Activated CD4-positive, CD25-positive, alpha-beta regulatory T cell treated with anti-CD3 and anti-CD28 coated beads, Interleukin-2, amount 50 U/mL, for 24 hours (primary cell): ENCODE measurements at places on chromosomes 13 and 19.

GRCh38 chr13:25715760-25716159 lies 336.1 kb downstream of the SHISA2 start:
- ATAC-seq = no peak

GRCh38 chr13:108566413-108567170 lies 62.8 kb upstream of the MYO16 start:
- ATAC-seq = no peak

GRCh38 chr13:34469196-34469986 lies 472.7 kb upstream of the NBEA start:
- no peak for ATAC-seq

- ATAC-seq = no peak
Measured at GRCh38 chr13:41722684-41723535, 238.0 kb downstream of the VWA8 start.

DNA sequence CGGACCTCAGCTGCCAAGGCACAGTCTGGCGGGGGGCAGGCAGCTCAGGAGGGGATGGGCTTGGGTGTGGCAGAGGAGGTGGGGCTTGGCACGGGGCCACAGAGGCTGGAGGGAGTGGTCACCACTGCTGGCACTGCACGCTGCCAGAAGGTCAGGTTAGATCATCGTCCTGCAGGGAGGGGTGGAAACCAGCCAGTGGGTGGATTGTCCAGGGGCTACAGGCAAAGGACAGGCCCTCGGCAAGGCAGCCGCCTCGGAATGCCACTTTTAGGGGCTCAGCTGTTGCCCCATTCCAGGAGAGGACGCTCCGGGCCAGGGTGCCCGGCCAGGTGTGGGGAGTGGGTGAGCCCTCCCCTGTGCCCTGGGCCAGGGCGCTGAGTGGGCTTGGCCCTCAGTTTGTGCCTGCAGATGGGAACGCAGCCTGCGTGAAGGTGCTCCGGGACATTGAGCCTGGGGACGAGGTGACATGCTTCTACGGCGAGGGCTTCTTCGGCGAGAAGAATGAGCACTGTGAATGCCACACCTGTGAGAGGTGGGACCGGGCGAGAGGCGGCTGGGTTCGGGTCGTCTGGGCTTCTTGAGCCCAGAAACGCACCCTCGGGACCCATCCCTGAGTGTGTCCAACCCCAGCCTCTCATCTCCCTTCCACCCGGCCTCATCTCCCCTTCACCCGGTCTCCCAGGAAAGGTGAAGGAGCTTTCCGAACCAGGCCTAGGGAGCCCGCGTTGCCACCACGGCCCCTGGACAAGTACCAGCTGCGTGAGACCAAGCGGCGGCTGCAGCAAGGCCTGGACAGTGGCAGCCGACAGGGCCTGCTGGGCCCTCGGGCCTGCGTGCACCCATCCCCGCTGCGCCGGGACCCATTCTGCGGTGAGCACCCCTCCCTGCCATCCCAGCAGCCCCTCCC lies 6.4 kb downstream of the KMT5C start:
- ATAC-seq = no peak

- ATAC-seq = no peak
Measured at GRCh38 chr19:11025445-11025844, 63.8 kb upstream of the LDLR start.

GRCh38 chr13:100694722-100695508 lies 20.3 kb upstream of the TMTC4 start:
- ATAC-seq = no peak

DNA sequence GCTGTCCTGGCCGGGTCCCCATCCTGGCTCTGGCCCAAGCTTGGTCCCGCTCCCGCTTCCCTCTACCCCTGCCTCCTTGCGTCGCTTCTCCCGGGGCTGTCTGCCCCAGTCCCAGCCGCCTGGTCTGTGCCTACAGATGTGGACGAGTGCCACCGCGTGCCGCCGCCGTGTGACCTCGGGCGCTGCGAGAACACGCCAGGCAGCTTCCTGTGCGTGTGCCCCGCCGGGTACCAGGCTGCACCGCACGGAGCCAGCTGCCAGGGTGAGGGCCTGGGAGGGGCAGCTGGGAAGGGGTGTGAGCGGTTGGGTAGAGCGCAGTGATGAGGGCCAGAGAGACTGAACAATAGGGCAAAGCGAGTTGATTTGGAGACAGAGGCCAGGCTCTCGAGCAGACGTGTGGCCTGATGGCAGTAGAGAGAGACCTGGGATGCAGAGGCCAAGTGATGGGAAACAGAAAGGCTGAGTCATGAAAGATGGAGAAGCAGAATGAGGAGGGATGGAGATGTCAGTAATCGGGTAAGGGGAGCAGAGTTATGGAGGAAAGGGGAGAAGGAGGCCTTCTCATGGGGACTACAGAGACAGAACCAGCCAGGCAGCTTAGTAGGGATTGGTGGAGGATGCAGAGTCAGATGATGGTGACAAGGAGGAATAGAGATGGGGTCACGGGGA lies 9.4 kb downstream of the LTBP4 start:
- ATAC-seq = peak; percentile 3

- no peak for ATAC-seq
Measured at GRCh38 chr13:70310396-70311119, 202.3 kb upstream of the KLHL1 start.

DNA sequence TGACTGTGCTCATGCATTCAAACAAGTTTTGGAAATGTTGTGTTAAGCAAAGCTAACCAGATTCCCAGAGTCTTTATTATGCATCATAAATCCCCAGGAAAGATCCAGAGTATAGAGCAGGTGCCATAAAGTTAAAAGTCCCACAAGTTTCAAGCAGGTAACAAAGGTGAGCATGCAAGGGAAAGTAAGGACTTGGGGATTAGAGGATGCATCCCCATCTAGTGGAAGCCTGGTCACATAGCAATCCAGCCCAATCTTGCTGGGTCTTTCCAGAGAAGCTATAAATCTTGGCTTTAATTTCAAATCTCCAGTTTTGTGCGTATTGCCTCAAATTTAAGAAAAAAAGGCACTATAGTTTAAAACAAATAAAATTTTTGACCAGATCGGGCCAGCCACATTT lies 72.7 kb downstream of the ZNF254 start:
- ATAC-seq = no peak

DNA sequence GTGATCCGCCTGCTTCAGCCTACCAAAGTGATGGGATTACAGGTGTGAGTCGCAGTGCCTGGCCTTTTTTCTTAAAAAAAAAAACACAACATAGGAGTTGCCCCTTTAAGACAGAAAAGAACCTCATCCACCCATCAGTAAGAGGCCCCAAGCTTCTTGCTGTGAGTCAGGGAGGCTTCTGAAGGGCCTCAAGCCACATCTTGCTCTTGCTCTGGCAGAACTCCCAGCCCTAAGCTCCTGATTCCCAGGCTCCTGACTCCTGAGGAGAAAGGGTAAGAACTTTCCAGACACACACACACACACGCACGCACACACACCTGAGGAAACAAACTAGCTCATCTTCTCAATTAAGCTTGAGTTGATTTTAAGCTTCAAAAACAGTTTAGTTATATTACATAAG lies 6.9 kb downstream of the ETFB start:
- ATAC-seq = no peak

GRCh38 chr19:7355871-7356270 lies 7.1 kb downstream of the ARHGEF18 start:
- ATAC-seq = no peak

DNA sequence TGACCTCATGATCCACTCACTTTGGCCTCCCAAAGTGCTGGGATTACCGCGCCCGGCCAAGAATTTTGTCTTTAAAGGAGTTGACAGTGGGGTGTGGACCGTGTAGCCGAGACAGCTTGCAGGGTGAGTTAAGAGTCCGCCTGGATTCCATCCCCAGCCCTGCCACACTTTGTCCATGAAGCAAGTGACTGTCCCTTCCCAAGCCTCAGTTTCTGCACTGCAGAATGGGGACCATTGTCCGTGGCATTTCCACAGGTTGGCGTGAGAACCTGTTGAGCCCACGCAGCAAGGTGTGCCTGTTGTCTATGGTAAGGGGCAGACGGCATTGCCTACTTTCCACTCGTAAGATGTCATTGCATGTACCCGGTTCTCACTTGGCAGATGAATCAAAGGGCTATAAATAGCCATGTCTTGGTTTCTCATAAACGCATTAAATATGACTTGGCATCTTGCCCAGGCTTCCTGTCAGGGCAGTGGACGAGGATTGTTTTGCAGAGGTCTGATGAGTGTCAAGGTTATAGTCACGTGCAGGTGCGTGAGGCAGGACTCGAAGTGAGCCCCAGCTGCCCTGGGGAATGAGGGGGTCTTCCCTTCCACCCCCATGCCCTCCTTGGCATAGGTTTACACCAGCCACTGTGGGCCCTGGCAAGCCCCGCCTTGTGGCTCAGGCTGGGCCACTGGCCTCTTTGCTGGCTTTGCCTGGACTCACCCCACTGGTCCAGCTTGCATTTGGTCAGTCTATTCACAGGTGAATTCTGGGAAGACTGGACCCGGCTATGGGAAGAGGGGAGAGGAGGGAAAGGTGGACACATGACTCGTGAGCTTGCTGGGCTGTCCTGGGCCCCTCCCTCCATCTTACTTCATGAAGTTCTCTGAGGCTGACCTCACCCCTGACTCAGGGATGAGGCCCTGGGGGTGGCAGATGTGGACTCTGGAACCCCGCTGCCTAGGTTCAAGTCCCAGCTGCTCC lies 14.6 kb downstream of the FAM187B start:
- ATAC-seq = peak; percentile 78

DNA sequence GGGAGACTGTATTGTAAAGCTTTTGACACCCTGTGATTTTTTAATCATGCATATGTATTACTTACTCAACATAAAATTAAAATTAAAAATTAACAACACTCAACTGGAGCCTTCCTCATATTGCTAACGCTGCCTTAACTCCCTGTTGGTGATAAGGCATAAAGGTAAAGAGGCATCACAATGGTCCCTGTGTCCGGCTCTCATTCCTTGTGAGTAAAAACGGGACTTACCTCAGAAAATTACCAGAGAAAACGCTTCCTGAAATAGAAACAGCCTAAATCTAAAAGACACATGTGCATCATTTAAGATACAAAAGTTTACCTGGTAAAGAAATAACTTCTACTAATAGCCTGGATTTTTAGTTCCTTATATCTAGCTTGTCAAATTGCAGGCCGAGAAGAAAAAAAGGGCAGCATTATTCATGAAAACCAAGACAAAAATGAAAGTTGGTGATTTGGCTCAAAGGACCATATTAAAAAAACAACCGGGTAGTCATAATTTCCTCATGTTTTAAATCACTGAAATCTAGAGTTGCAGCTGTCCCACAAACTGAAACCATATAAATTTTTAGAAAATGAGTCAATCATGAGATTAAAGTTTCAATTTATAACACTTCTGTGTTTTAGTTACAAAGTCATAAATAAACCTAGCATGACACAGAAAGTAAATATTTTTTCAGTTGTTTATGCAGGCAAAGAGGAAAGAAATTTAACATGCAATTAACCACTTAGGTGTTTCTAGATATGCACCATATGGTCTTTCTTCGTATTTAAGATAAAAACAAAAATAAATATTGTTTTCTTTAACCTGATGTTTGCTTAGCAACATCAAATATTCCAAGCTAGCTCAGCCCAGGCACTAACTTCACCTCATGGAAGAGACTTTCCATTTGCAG lies 94.7 kb downstream of the MIPEP start:
- peak; percentile 81 for ATAC-seq

GRCh38 chr13:93655154-93655553 lies 428.5 kb downstream of the GPC6 start:
- ATAC-seq = no peak

DNA sequence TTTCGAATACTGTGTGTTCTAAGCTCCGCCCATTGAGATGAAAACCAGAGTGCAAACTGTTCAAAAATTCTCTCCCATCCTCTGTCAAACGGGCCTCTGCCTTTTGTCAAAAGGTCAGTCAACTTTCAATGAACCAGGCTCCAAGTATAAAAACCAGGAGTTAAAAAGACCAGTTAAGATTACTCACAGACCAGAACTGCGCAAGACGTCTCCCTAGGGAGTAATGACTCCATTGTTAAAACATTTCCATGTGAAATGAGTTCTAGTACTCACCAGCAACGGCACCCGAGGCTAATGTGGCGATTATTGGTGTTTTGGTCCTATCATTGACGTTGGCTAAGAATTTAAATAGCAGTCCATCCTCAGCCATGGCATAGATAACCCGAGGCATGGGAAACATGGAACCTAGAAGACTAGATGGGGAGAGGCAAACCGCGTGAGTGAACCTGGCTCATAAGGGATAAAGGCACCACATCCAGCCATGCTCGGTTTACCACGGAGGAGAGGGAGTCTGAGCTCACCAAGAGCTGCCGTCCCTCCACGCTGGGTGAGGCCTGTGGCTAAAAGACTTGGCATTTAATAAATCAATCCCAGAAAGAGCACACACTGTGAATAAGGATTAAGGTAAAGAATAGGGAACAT lies 73.3 kb downstream of the SLC7A1 start:
- ATAC-seq = no peak

DNA sequence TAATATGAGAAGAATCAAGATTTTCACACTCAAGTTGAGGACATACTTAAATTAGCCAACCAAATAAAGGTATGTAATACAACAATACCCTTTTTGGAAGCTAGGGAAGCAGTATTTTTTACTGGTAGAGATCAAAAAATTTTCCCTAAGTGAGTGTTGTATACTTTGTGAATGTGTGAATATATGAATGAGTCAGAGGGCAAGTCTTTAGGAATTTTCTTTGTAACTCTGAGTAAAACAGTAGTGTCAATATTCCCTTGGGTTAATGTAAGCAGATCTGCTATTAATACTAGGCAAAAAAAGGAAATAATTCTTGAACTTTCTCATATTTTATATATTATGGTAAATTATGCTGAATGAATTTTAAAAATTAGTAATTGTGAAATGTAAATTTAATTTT lies 1161.8 kb upstream of the MIR17HG start:
- ATAC-seq = no peak

DNA sequence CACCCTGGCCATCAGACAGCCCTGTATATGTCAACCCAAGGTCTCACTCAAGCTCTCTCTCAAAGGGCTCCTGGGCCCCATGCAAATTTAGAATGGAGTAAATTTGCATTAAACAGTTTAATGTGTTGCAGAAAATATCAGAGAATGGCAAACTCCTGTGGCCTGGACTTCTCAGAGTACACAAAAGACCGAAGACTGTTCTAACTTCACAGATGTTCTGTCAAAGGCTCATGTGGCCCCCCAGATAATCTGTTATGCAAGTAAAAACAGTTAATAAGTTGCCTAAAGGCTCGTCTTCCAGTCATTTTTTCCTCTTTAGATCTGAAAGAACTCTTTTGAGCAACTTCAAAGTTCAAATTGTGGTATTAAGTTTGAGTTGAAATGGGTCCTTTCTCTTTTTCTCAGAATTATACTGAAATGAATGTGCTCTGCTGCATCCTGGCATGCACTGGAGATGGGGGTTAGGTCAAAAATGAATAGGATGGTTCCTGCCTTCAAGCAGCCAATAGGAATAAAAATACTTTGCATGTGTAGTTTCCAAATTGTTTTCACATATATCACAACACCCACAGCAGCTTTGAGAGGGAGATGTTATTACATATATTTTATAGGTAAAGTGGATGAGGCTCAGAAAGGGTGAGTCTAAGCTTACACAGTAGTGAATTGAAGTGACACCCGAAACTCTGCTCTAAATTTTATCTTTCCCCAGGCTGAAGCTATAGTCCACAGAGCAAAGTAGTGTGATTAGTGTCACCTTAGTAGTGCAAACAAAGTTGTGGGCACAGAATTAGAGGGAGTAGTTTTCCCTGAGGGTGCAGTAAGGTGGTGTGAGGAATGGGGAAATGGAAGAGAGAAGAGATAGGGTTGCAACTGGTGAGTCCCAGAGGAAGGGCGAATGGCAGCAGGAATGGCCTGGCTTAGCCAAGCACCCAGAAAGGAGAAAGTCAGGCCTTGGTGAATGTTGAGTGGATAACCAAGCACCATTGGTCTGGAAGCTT lies 205.0 kb upstream of the RFC3 start:
- ATAC-seq = peak; percentile 60
